ENCODE measurements at places on chromosomes 3 and 15. TPM values are rescaled to one million over a fixed set of nuclear protein-coding genes. Genes with fewer than 3 reads are reported as not detected.

Gene ARPIN
- total RNA-seq: 23.2 TPM

Gene CBLB
- total RNA-seq: 59.4 TPM

- DNase-seq: no peak
These were observed 788.8 kb downstream of the ROBO1 start for GRCh38 chr3:78979028-78979427.

- DNase-seq: no peak
These were observed 96.5 kb upstream of the PRICKLE2 start for GRCh38 chr3:64321747-64322146.

Gene SETD2
- 74.0 TPM for total RNA-seq

DNA sequence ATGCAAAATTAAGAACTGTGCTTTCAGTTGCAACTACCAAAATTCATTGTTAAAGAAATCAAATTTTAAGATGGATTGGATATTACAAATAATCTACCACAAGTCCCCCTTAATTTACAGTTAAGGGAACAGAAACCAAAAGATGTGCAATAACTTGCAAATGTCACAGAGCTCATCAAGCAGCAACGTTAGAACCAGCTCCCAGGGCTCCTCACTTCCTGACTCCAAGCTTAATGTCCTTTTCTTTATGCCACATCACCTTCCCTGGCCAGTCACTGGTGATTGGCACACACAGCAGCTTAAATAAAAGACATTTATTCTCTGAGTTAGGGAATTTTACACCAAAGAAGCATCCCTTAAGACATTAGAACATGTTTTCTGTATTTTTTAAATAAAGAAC lies 159.7 kb downstream of the RSL24D1 start:
- no peak for DNase-seq

Data from tongue (tissue), 3 donors.